ENCODE measurements at places on chromosomes 13 and 19.
A peak's percentile ranks its signal among the peaks of the same experiment; 100 is the strongest.

DNA sequence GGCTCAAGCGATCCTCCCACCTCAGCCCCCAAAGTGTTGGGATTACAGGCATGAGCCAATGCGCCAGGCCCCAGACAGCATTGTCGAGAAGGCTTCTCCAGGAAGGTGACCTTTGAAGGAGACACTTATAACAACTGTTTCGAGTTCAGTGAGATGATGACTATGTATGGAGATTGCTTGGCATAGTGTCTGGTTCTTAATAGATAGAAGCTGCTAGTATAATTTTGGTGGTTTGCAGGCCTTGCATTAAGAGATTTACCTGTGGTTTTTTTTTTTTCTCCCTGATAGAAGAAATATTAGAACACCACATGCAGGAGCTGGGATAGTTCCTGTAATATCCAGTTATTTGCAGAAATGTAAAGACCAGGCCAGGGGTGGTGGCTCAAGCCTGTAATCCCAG, 3.7 kb downstream of the MARCHF2 start:
- DNase-seq: no peak

DNA sequence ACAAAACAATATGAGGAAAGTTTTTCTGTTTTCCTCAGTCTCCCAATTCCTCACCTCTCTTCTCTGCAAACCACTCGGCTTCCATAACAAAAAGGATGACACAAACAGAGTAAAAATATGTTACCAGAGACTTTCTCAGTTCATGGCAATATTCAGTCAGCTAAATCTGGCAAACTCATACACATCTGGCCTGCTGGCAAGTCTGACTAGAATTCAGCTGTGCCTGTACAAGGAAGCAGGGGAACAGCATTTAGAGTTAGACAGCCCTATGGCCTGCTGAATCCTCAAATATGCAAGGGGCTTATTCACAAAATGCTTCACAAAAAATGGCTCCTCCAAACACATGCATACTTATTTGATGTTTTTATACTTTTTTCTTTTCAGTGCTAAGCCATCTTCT, 227.8 kb downstream of the ENOX1 start:
- DNase-seq: no peak

- DNase-seq: no peak
Measured at GRCh38 chr13:34764246-34764645, 177.8 kb upstream of the NBEA start.

DNA sequence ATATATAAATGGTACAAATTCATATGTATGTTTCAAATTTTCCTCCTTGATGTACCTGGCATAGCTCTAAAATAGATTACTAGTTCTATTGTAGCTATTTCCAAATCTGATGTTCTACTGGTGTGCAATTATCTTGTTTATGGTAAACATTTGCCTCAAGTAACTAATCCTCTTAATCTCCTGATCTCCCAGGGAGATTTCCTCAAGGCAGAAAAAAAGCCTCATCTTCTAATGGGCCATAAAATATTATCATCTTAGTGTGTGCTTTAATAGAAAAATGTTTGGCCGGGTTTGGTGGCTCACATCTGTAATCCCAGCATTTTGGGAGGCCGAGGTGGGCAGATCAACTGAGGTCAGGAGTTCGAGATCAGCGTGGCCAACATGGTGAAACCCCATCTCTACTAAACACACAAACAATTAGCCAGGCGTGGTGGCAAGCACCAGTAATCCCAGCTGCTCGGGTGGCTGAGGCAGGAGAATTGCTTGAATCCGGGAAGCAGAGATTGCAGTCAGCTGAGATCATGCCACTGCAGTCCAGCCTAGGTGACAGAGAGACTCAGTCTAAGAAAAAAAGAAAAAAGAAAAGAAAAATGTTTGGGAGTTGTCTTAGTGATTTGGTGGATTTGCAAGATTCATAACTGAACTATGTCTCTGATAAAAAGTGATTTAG, 498.9 kb upstream of the SLITRK5 start:
- DNase-seq: no peak

GRCh38 chr13:31073859-31074718, 87.6 kb downstream of the HSPH1 start:
- DNase-seq: no peak

GRCh38 chr13:71067165-71067815, 799.7 kb downstream of the DACH1 start:
- no peak for DNase-seq

- peak; percentile 65 for DNase-seq
Measured at GRCh38 chr19:18304458-18305310, 18.2 kb downstream of the LSM4 start.

- no peak for DNase-seq
Measured at GRCh38 chr19:14434543-14435319, 1.6 kb downstream of the PKN1 start.

- DNase-seq: no peak
Measured at GRCh38 chr19:13538601-13539253, 32.4 kb upstream of the CACNA1A start.

GRCh38 chr13:95341441-95341840, 40.2 kb upstream of the ABCC4 start:
- no peak for DNase-seq

DNA sequence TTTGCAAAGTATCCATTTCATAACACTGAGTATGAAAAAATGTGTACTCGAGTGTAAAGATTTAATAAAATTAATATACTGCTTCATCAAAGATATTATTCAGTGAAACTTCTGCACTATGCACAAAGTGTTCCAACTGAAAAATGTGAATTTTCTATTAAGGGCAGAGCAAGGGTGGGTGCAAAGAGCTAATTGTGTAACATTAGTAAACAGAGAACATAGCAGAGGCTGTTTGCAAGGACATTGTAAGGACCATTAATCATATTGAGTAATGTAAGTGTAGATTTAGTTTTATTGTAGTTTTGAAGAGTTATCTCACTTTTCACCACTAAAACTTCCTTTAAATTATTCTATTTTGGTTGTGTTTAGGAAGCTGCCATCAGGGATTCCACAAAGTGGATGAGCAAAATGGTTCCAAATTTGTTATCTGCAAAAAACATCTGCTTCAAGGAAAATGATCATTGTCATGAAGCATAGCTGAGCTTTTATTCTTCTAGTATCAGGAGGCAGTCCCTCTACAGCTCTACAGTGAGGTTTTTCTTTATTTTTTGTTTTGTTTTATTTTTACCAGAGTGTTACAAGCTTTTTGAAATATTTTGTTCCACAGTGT, 1375.4 kb downstream of the SLITRK1 start:
- no peak for DNase-seq

GRCh38 chr13:59837101-59837500, 326.6 kb downstream of the DIAPH3 start:
- DNase-seq: no peak

DNA sequence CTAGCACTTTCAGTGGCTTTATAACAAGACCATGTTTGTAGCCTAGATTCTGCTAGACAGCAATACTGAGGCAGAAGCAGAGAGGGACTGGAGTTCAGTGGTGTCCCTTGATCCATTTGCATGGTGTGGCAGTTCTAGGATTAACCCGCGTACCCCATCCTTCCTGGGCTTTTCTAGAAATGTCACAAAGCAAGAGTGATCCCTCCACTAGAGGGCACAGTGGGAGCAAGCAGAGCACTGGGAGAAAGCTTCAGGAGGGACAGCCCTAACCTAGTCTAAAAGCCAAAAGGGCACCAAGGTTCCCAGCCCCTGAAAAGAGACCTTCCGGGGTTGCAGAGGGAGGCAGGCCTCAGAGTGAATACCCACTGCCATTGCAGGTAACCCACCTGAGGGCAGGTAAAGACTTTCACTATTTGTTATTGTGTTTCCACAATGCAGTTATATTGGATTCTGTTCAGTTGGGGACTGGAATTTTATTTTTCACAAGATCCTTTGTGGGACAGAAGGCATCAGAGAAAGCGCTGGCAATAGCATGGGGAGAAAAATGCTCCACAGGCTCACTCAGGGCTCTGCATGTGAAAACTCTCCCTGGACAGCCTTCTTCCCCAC, 170.6 kb downstream of the FLT1 start:
- DNase-seq: peak; percentile 9

- DNase-seq: no peak
Measured at GRCh38 chr19:1609103-1609396, 3.8 kb upstream of the UQCR11 start.

GRCh38 chr19:2113439-2114211, 16.9 kb downstream of the IZUMO4 start:
- DNase-seq: no peak

DNA sequence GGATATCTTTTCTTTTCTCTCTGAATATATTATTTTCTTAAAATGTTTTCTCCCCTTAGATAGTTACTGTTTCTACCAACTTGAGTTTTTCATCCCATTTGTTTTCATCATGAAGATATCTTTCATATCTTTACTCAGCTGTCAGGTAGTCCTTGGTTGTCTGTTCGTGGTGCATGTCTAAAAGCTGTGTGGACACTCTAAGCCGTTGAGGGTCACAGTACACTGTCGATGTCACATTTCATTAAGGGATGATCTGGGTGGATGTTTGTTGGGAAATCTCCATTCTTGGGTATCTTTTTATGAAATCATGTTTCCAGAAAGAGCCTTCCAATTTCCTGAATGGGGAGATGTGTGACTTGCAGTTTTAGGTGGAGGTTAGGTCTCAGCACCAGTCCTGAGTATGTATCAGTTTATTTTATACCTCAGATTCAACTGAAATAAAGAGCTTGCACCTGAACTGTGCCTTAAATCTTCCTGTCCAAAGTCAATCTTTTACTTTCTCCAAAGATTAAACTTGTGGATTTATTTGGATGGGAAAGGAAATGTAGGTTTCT, 23.2 kb downstream of the ZMYM2 start:
- DNase-seq: no peak

- no peak for DNase-seq
Measured at GRCh38 chr19:51891193-51891747, 3.5 kb upstream of the ZNF577 start.

GRCh38 chr13:45310341-45311131, 30.4 kb downstream of the TPT1 start:
- no peak for DNase-seq

DNA sequence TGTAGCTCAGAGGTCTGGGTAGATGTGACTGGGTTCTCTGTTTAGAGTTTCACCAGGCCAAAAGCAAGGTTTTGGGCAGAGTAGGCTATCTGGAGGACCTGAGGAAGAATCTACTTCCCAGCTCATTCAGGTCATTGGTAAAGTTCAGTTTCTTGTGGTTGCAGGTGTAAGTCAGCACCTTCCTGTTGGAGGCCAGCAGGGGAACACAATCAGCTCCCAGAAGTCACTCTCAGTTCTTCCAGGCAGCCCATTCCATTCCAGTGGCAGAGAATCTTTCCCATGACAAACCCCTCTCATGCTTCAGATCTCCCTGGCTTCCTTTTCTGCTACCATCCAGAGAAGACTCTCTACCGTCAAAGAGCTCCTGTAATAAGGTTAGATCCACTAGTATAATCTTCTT, 176.2 kb upstream of the UFM1 start:
- no peak for DNase-seq

DNA sequence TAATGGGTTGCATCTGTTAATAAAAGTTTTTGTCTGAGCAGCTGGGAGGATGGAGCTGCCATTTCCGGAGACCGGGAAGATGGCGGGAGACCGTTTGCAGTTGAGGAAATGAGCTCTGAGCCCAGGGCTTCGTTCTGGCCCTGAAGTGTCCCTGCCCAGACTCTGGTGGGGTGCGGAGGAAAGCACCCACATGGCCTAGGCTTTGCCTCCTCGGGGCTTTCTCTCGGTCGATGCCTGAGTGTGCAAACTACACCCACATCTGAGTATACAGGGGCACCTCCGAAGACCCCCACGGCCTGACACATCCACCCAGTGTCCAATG, 15.6 kb upstream of the NANOS3 start:
- no peak for DNase-seq

DNA sequence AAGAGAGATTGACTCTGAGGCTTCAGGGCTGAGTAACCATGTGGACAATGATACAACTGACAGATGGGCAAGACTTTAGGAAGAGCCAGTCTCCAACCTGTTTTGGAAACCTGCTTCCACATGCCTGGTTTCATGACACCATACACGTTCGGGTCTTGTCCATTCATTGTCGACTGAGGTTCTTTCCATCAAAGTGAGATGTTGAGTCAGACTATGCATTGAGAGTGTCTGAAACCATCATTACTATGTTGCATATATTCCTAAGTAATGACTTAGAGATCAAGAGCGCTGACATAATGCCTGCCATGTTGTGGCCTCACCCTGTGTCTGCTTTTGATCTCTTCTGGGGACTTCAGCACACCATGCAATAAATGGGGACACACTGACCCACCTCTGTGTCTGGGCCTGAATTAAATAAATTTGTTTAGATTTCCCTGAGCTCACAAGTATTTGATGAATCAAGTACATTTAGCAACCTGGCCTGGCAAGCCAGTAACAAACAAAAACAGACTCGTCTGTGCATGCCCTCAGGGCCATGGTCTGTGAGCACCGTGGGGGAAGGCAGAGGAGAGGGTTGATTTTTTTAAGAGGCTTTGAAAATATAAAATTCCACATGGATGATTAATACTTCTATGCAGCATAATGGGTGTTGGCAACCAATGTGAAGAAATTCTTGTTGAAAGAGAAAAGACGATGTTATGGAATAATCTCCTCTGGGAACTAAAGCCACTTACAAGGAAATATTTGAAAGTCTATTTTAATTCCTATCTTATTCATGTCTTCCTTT, 49.9 kb upstream of the UBAC2 start:
- no peak for DNase-seq

DNA sequence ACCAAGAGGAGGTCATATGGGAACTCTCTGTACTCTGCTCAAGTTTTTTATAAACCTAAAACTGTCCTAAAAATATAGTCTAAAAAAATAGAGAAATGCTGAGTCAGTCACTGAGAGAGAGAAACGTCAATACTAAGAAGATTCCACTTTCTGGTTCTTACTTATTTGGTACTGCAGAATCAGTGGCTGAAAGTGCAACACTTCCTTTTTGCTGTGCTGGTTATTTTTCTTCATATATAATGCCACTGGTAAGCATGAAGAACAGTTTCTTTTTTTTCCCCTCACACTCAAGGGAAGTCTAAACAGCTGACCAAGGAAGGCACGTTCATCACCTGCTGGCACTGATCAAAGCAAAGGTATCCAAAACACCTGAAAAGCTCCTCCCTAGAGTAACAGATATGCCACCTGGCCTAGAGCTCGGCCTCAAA, 44.3 kb upstream of the N4BP2L1 start:
- no peak for DNase-seq

DNA sequence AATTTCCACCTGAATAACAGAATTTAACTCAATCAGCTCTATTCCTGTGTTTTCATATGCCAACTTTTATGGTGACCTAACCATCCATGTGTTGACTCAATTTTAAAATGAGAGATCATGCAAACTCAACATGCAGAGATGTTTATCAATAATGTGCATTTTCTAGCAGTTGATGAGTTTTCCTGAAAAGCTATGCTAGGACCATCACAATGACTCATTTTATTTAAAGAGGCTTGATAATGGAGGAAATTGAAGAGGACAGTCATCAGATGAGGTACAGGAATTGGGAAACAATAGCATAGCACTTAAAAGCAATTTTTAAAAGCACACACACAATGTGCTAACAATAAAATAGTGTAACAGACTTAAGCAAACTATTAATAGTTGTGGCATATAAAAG, 127.1 kb downstream of the VWA8 start:
- DNase-seq: no peak

GRCh38 chr13:75072891-75073290, 409.1 kb downstream of the TBC1D4 start:
- DNase-seq: no peak

- no peak for DNase-seq
Measured at GRCh38 chr19:18225702-18226468, at the start of gene PDE4C. Gene PDE4C, minus strand, starts transcription at chr19:18226438. Its CDS starts 23 bp downstream, at chr19:18226415.

All from stimulated activated CD8-positive, alpha-beta memory T cell treated with anti-CD3 and anti-CD28 coated beads, Interleukin-2, amount 100 ng/mL, for 1 hour (primary cell).